ENCODE measurements at places on chromosomes 11 and 22. TPM values are rescaled to one million over a fixed set of nuclear protein-coding genes. Genes with fewer than 3 reads are reported as not detected.

- no peak for DNase-seq
Observed at GRCh38 chr11:97814325-97814959, 1206.3 kb upstream of the CNTN5 start.

Gene MRGPRF
- total RNA-seq = not detected

Gene SYT12
- not detected for total RNA-seq

GRCh38 chr11:93323747-93324146, 6.8 kb upstream of the DEUP1 start:
- DNase-seq = no peak

- no peak for DNase-seq
Observed at GRCh38 chr11:101955278-101955677, 39.0 kb upstream of the ANGPTL5 start.

Gene MRGPRX4
- not detected for total RNA-seq

Gene GPHA2
- total RNA-seq = 0.47 TPM
